Effector memory CD4-positive, alpha-beta T cell (primary cell): ENCODE measurements at places on chromosomes 11 and 22.

GRCh38 chr11:13327421-13327820 lies 49.8 kb downstream of the BMAL1 start:
- DNase-seq, result no peak
- H3K27me3 ChIP-seq, result no peaks in the 10 kb centered on the region

DNA sequence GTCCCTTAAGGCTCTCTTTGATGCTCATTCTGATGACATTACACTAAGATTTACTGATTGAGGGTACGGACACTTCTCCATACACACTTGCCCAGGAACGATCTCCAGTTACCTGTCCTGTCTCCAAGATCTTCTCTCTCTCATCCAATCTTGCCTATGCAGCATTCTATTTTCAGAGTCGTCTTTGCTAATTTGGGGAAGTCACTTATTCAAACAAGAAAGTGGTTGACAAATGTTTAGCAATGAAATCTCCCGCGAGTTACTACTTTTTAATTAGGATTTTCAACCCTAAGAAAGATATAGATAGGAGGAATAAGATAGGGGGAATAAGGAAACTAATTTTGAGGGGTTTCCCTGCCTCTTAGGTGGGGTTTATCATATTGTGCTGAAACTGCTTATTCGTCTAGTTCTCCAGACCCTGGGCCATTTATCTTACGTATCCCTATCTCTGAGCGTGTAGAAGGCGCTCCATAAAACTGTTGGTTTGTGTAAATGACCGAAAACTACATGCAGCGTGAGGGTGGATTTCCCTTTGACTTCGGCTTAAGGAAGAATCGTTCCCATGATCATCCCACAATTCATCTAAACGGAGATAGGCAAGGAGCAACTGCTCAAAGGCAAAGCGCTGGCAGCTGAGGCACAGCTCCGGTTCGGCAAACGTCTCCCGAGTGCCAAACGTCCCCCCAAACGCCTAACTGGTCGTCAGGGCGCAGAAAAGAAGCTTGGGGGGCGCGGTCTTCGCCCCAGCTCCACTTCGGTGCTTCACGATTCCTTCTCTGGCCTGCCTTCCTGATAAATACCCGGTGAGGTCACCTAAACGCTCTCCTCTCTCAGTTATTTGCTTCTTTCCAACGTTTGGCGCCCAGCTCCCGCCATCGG lies 804 bp downstream of the APIP start:
- H3K27me3 ChIP-seq, result no peaks in the 10 kb centered on the region
- peak overlapping the region; percentile 87 for H3K4me3 ChIP-seq
- H3K36me3 ChIP-seq, result peaks cover 3% of the 10 kb centered on the region
- DNase-seq, result no peak

DNA sequence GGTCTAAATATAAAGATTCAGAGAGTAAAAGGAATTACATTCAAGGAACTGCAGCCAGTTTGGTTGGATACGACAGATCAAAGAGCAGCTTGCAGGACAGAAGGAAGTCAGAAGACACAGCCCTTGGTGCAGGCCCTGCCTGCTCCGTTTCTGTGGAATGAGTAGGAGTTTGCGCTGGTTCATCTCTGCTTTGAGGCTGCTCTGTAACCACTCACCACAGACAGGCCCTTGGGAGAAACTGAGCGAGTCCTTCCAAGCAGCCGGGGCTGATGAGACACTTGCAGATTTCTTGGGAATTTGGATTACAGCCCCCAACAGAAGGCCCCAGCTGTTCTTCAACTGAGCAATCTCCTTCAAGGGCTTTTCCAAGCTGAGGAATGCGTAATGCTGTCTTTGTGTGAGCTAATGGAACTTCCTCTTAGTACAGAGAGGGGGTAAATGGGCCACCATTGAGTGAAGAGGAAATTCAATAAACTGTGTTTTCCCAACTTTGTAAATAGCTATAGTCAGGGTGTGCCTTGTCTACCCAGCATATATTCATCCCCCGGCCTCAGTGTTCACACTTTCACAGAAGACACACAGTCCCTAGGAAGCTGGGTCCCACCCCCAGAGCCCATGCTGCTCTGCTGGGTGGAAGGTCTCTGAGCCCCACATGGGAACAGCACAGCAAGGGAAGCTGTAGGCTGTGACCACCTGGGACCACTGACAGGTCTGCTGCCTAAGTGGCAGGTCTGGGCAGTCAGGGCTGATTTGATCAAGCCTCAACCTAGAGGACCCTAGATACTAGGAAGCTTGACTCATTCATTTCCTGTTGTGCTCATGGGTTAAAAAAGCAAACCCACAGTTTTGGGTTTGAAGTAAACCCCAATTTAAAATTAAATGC lies 16.6 kb downstream of the IL10RA start:
- H3K36me3 ChIP-seq, result peaks cover 27% of the 10 kb centered on the region
- no peaks in the 10 kb centered on the region for H3K27me3 ChIP-seq
- no peak for DNase-seq

GRCh38 chr11:46012185-46012584 lies 89.7 kb downstream of the LARGE2 start:
- H3K4me3 ChIP-seq, result no peak overlapping the region
- H3K27ac ChIP-seq, result no peak overlapping the region
- H3K4me1 ChIP-seq, result no peaks in the 10 kb centered on the region
- H3K27me3 ChIP-seq, result no peaks in the 10 kb centered on the region
- H3K36me3 ChIP-seq, result no peaks in the 10 kb centered on the region

GRCh38 chr11:44162662-44163061 lies 67.2 kb downstream of the EXT2 start:
- H3K27ac ChIP-seq, result no peak overlapping the region
- H3K36me3 ChIP-seq, result peaks cover 1% of the 10 kb centered on the region
- H3K4me1 ChIP-seq, result no peaks in the 10 kb centered on the region

- no peak overlapping the region for H3K4me3 ChIP-seq
- H3K27ac ChIP-seq, result no peak overlapping the region
- no peak for DNase-seq
- no peaks in the 10 kb centered on the region for H3K27me3 ChIP-seq
Measured at GRCh38 chr11:77400775-77401449, 73.0 kb downstream of the PAK1 start.

GRCh38 chr11:36567694-36568093 lies at the start of gene RAG1:
Gene RAG1 (plus strand): TSS chr11:36568007. CDS start chr11:36573305, 5,298 bp downstream.
- H3K4me1 ChIP-seq, result no peaks in the 10 kb centered on the region
- peaks cover 4% of the 10 kb centered on the region for H3K27me3 ChIP-seq
- H3K27ac ChIP-seq, result no peak within 1 kb of the TSS
- no peaks in the 10 kb centered on the region for H3K36me3 ChIP-seq

- H3K36me3 ChIP-seq, result no peaks in the 10 kb centered on the region
- no peak overlapping the region for H3K4me3 ChIP-seq
- no peaks in the 10 kb centered on the region for H3K4me1 ChIP-seq
- H3K27ac ChIP-seq, result no peak overlapping the region
Measured at GRCh38 chr11:8023831-8024555, 36.9 kb downstream of the EIF3F start.
